Substantia nigra (tissue), 51 donors: ENCODE measurements at places on chromosomes 2 and 18.

DNA sequence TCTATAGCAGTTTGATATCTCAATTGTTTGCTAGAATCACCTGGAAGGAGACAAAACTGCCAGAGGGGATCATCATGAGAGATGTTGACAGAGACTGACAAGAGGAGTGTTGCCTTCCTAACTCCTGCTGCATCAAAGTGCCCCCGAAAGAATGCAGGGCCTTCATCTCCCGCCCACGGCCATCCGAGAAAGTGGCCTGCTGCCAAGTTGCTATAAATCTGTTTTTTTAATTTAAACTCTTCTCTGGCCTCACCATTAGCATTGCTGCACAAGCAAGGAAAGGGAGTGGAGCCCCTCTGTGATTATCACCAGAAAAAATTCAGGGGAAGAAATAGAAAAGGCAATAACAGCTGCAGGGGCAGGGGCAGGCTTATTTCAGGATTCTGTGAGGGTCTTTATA is 238.1 kb upstream of the EPHA4 start:
- DNase-seq: no peak

DNA sequence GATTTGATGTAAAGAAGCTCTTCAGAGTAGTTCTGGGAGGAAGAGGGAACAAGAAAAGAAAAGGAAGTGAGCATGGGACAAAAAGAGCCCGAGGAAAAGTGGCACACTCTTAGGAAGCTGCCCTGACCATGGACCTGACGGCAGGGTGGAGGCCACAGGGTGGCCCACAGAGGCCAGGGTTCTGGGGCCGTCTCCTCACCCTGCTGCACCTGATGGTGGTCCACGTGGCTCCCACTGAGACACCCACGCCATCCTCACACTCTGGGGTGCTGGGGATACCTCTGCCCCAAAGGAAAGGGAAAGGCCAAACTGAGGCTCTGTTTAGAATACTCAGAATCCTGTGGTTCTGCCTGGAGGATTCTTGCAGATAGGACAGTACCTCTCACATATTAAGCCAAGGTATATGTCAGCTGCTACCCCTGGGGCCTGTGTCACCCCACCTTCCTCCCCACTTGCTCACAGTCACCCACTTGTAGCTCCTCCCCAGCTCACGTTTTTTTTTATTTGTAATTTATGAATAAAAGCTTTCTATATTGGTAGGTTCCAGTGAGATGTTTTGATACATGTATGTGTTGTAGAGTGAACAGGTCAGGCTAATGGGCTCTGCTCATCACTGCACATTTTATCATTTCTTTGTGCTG is 171.1 kb downstream of the LDLRAD4 start:
- DNase-seq: no peak

- no peak for DNase-seq
Measured at GRCh38 chr18:1371724-1372123, 467.1 kb downstream of the ADCYAP1 start.

DNA sequence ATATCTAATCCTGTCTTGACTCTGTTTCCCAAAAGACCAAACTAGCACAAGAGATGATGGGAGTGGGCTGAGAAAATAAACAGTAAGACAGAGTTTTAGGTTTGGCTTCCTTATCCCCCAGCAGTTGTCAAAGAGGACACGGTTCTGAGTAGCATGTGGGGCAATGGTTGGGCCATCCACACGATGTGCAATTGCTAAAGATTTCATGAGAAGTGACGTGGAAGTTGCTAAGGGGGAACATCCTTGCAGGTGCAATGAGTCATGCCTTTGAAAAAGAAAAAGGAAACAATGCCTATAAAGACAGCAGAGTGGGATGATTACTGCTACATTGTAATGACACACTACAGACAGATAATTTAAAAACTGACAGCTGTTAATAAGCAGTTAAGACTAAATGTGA is 1395.8 kb downstream of the LRP1B start:
- no peak for DNase-seq
